ENCODE measurements at places on chromosomes 13 and 19. TPM values are rescaled to one million over a fixed set of nuclear protein-coding genes. Genes with fewer than 3 reads are reported as not detected.

DNA sequence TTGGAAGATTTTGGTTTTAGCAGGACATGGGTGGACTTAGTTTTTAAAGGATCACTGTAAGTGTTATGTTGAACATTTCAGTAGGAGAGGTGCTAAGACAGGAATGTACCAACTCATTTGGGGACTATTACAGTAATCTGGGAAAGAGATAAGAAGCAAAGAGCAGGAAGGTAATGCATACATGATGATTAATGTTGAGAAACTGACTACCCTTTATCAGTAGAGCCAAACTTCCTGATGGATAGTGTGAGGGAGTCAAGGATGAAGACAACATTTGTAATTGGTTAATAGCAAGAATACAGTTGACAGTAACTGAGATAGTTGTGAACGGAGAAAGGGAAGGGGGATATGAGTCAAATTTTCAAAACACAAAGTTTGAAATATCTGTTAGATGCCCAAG lies 421.9 kb upstream of the PRR20A start:
- no peak for DNase-seq

DNA sequence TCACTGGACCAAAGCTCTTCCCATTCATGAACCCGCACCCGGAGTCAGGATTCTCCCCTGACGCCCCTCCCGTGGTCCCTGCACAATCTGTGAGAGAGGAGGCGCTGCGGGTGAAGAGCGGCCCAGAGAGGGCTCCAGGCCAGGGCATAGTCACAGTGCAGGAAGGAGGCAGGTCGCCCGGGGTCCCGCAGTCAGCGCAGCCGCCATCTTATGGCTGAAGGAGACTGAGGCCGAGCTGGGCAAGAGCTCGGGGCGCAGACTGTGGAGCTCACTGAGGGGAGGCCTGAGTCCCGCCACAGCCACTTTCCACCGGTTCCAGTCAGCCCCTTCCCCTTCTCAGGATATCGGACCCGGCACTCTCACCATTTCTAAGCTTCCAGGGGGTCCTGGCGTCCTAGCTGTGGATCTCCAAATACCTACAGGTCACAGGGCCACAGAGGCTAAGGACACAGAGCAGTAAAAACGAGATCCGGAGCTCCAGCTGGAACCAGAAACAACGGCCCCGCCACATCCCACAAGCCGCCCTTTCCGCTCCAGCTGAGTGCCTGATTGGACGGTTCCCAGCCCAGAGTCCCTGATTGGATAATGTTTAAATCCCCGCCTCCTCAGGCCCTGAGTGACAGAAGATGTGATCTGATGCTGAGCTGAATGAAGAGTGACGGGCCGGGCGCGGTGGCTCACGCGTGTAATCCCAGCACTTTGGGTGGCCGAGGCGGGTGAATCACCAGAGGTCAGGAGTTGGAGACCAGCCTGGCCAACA lies at the start of gene ZNF99:
Gene ZNF99 (minus strand): TSS at position 501 of the 760 bp plus-strand sequence. CDS start 135 bp downstream, at position 366.
- no peak for DNase-seq

GRCh38 chr19:5961969-5962945 lies 15.7 kb downstream of the RANBP3 start:
- peak; percentile 66 for DNase-seq

DNA sequence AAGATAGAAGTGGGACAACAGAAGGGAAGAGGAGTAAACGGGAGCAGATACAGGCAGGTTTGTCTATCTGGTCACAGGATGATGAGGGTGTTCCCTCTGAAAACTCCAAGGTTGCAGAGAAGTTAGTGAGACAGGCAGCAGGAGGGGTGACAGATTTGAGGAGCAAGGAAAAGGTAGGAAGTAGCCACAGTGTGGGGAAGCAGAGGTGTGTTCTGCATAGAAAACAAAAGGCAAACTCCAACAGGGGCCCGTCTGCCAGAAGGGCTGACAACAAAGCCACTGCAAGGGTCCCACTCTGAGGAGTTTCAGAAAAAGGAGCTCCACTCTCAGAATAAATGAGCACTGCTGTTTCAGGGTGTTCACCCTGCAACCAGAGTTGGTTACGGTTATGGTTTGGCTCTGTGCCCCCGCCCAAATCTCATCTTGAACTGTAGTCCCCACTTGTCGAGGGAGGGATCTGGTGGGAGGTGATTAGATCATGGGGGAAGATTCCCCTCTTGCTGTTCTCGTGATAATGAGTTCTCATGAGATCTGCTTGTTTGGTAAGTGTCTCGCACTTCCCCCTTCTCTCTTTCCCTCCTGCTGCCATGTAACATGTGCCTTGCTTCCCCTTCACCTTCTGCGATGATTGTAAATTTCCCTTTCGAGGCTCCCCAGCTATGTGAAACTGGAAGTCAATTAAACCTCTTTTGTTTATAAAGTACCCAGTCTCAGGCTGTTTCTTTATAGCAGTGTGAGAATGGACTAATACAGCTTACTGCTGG lies 32.1 kb downstream of the SMAD9 start:
- no peak for DNase-seq

DNA sequence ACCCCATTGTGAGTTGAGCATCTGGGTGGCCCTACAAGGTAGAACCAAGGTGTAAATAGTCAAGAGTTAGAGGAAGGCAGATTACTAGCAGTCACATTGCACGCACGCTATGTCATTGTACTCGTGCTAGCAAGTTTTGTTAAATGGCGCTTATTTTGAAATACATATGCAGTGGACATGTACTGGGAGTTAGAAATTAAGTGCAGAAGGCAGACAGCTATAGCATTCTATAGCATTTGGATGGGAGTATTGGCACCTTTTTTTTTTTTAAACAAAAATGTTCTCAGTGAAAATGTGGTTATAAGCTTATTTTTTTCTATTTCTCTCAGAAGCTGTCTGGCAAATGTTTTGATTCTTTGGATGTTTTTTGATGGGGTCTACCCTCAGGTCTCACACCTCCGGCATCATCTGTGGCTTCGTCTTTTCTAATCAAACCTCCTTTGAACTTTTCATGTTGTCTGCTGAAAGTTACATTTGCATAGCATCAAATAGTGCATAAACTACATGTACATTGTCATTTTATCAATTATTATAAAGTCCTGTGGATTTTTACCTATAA lies 68.1 kb downstream of the ARHGEF7 start:
- no peak for DNase-seq

GRCh38 chr19:33227242-33227650 lies 1.6 kb upstream of the SLC7A10 start:
- DNase-seq = peak; percentile 6

Gene CGB8
- total RNA-seq = not detected

Measured in IMR-90 (cell line).